HS-5 (cell line): ENCODE measurements at places on chromosomes 6 and 20.

DNA sequence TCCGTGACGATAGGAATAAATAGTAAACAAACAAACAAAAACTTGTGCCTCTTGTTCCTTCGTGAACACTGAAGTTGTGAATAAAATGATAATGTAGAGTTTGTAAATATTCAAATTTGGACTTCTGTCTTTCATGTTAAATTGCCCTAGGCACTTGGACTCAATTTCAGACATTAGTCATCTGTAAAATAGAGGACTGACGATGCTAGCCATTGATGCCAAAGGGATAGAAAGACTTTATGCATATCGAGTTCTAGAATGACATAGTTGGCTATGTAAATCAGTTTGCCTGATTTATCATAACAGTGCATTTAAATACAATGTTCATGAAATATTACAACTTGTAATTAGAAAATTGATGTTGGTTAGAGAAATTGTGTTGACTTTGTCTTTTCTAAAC lies 45.9 kb upstream of the FLRT3 start:
- DNase-seq = no peak

DNA sequence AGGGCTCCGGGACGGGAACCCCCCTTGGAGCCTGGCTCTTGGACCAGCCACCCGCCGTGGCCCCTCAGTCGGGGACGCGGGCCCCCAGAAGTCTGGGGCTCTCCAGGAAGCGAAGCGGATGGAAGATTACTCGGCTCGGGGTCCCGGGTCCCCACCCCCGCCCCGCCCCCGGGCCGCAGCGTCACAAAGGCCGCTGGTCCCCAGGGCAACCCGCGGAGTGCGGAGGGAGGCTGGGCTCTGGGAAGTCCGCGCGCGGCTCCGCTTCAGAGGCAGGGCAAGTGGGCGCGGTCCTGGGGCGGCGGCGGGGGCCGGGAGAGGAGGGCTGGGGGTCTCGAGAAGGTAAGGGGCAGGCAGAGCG lies at the start of gene FNDC11:
TSS of gene FNDC11 (plus strand) at position 227 of the 358 bp plus-strand sequence. CDS start 1,505 bp downstream, outside the sequence.
- DNase-seq = no peak

DNA sequence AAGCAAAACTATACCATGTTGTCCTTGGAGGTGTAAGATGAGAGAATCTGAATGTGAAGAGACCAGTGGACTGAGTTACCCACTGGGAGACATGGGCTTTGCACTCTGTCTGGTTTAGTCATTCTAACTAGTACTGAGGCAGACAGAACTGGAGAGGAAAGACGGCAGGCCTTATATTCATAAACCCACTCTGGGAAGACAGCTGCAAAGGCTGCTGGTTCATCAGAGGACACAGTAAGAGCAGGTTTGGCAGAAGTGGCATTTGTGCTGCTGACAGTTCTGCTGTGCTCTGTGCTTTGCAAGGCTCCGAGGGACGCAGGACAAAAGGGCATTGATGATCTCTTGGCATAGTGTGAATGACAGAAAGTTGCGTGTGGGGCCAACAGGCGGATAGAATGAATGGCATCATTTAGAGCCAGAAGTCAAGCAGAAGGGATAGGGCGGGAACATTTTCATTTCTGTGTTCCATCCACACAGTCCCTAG lies 142.3 kb upstream of the TENT5A start:
- no peak for DNase-seq

DNA sequence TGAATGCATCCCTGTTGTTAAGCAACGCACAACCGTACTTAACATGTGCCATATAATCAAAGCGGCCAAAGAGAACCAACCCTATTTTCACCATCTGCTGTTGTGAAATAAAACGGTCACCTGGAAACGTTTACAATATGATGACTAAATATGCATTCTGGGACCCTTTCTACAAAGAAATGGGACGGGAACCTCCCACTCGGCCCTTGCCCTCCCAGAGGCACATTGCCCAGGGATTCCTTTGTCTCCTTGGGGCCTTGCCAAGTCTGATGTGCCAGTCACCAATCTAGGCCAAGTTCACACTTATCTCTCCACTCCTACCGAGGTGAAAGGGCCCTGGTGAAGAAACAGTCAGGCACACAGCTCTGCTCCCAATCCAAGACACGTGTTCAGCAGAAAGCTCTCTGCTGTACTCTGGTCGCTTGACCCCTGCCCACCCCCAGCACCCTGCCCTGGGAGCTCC lies 427.4 kb upstream of the JARID2 start:
- DNase-seq = no peak

- DNase-seq = no peak
Measured at GRCh38 chr6:141403103-141403502, 729.6 kb upstream of the GJE1 start.

DNA sequence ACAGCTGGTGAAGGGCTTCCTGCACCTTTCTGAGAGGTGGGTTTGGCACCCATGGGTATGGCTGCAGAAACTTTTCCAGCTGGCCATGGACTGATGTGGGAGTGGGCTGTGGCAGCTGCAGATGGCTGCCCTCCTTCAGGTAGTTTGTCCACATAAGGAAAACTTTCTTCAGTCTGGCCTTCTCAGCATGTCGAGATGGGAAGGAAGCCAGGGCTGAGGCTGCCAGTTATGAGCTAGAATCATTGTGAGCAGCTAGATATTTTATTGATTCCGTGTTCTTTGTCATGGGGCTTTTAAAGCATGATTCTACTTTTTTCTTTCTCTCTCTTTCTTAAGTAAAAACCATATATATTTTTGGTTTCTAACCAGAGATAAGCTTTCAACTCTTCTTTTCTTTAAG lies 16.6 kb downstream of the NKX2-4 start:
- no peak for DNase-seq

- DNase-seq = no peak
Measured at GRCh38 chr20:49030954-49031619, 15.0 kb upstream of the CSE1L start.

DNA sequence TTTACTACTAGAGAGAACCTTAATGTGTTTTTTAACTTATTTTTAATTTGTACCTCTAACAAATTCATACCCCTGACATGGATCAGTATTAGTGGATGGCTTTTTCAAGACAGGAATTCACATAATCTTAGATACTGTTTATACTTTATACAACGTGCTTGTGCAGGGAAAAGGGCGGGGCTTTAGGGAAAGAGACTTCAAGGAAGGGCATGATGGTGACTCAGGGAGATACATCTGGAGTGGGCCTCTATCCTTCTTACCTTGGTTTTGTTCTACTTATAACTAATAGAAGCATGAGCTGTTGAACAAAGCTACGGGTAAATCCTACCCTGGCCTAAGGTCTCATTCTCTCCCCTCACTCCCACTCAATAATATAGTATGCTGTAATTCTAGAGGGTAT lies 160.8 kb downstream of the C6orf58 start:
- no peak for DNase-seq

- no peak for DNase-seq
Measured at GRCh38 chr6:3451498-3451897, 5.4 kb downstream of the SLC22A23 start.

- no peak for DNase-seq
Measured at GRCh38 chr6:111423055-111423633, 59.9 kb downstream of the REV3L start.

DNA sequence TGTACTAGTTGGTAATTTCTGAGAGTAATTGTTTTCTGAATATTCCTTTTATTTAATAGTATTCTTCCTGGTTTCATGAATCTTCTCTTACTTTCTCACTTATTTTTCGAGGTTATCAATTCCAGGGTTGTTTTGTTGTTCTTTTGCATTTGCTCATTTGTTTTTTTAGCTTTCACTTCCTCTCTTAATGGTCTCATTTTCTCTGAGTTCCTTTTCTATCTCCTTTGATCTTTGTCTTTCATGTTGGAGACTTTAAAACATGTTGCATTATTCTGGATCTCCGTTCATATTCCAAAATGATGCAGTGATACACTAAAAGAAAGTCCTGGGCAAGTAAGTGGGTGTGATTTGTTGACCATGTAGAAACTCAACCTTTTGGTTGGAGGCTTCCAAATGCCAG lies 345.3 kb upstream of the SLC35B3 start:
- DNase-seq = no peak

GRCh38 chr6:119355157-119355556 lies 5.6 kb upstream of the MAN1A1 start:
- no peak for DNase-seq

DNA sequence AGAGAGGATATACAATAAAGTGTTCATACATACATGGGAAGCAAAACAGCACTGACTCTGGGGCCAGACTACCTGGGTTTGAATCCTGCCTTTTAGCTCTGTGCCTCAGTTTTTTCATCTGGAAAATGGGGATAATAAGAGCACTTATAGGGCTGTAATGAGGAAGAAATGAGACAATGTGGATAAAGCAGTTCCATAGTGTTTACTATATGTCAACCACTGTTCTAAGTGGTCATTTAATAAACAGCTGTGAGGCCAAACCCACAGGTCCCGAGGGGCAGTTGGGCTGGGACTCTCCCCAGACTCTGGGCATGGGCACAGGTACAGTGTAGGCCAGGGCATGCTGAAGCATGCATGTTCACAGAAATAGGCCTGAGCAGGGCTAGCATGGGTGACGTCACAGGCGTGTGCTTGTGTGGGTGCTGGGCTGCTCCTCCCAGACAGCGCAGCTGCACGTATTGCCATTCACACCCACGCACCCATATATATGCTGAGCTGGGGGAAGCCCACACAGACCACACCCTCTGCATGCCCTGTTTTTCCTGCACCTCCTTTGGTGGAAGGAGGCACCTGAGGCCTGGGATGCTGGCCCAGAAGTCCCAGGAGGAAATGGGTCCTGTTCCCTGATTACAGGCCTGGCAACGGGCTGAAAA lies 3.5 kb upstream of the PLCG1 start:
- no peak for DNase-seq

DNA sequence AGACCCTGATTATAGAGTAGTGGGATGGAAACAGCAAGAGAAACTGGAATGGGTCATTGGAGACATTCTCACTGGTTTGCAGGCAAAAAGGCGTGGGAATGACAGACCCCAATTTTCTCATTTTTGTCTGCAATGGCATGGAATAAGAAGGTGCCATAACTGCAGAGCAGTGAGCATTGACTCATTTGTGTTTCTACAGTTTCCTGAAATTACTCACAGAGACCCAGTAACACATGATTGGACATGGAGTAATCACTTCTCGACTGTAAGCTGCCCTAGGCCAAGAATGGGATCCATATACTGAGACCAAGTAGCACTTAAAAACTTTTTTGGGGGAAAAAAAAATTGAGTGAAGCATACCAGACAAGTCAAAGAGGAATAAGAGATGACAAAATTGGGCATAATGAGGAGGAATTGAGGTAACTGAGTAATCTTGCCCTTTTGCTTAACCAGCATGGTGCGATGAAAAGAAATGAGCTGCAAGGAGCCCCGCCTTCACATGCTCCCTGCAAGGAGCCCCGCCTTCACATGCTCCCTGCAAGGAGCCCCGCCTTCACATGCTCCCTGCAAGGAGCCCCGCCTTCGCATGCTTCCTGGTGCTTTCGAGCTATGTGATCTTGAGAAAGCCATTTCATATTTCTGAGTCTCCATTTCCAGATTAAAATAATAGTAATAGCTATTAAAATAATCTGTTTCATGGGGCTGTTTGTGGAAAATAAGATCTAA lies 44.1 kb downstream of the NHSL1 start:
- no peak for DNase-seq

DNA sequence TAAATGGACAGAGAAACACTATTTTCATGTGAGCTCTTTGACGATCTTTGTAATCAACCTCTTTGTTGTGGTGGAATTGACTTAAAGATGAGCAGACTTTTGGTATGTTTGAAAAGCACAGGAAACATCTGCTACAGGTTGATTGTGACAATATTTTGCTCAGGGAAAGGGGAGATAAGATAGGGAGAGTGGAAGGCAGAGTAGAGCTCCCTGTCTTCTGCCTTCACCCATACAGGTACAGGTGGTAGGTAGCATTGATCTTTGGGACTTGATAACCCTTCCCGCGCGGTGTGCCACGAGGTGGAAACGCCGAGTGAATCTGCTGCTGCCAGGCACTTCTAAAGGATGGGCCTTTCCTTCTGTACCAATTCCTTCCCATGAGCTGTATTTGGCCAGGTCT lies 183.6 kb downstream of the UTRN start:
- DNase-seq = no peak

- DNase-seq = no peak
Measured at GRCh38 chr6:18976091-18976490, 588.9 kb downstream of the RNF144B start.
